Epithelial cell of proximal tubule (primary cell): ENCODE measurements at places on chromosomes 7 and 10. TPM values are rescaled to one million over a fixed set of nuclear protein-coding genes. Genes with fewer than 3 reads are reported as not detected.

CDC14C gene
- 0.06 TPM in 1 of 2 replicates, not detected in the other for total RNA-seq

FOXI2 gene
- not detected in 2 replicates for total RNA-seq

OLAH gene
- total RNA-seq = 1.5 and 4.3 TPM in 2 replicates

KCNIP2 gene
- total RNA-seq = 0.14 and 2.9 TPM in 2 replicates

- DNase-seq = no peak
Observed at GRCh38 chr10:51288511-51288910, 214.2 kb downstream of the PRKG1 start.

DNA sequence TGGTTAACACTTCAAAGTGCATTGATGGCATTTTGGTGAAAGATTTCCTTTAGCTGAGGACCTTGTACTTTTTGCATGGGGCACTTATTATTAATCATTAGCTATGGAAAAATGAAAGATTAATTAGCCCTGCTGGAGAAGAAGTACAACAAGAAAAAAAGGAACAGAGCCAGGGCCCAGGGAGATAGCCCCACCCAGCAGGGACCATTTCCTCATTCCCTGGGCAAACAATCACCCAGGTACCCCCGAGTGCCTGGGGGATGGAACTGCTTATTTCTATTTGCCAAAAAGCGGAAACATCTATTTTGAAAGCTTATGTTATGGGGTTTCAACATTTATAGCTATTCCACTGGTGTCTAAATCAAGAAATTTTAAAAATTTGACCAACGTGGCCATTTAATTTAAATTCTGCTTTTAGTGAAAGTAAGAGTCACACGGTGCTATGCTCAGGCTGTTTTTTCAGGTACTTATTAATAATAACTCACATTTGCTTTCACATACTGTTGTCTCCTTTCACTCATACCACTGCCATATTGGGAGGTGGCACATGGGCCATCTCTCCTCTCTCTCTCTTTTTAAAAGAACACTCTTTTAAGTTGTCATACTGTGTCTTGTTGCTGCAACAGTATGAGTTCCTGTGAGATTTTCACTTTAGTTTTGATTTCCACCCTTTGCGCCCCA lies 143.6 kb upstream of the KIF5B start:
- DNase-seq = no peak

- DNase-seq = no peak
Observed at GRCh38 chr7:111083413-111083812, 7.5 kb upstream of the LRRN3 start.

GRCh38 chr7:64874114-64874513 lies 29.0 kb upstream of the ZNF273 start:
- no peak for DNase-seq

DNA sequence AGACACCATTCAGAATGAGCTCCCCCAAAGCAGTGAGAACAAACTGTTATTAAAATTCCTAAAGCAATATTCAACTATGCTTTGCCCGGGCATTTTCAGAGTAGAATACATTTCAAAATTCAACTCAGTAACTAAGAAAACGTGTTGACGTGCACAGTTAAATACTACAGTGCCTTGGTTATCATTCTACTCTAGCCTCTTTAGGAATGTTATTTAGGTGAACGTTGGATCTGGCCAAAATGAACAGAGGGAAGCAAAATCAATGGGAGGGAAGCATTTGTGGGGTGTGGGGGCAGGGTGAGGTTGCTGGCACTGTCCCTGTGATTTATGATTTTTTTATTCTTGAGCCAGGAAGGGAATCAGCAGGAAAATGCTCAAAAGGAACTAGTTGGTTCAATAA lies 27.5 kb downstream of the RSU1 start:
- DNase-seq = no peak

GRCh38 chr10:86334488-86335085 lies 32.0 kb downstream of the GRID1 start:
- no peak for DNase-seq

GRCh38 chr7:8382004-8382730 lies 51.2 kb upstream of the NXPH1 start:
- no peak for DNase-seq

- DNase-seq = no peak
Observed at GRCh38 chr7:155456738-155457543, 988 bp upstream of the EN2 start.

DNA sequence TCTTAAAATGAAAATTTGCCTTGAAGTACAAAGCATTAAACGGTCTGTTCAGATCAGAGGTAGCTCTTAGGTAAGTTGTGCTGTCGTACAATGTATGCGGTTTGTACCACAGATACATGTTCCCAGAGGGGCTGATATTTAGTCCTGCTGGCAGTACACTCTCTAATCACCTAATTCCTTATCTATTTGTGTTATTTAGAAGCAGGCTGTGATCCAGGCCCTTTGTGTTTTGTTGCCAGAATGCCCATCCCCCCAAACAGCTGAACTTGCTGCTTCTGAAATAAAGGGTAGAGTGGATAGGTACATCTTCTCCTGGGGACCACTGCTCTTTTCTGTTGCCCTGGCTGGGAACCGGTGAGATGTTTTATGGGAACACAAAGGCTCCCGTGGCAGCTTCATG lies 84.5 kb downstream of the SND1 start:
- no peak for DNase-seq

DNA sequence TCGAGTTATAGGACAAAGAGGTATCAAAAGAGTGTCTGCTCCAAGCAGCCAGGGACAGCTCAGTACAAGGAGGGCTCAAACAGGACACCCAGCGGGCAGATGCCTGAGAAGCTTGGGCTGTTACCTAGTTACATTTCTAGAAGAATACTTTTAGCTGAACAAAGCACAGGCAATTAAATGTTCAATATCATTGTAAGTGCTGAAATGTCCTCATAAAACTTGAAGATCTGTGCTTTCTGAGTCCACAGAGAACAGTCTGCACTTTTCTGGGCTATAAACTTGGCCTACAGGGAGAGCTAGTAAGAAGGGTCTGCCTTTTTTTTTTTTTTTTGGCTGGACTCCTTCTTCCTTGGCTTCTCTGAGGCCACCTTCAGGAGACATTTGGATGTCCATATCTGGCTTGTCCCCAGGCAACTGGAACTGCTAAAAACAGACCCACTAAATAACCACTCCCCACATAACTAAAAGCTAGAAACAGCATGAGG lies 123.2 kb downstream of the SLC16A9 start:
- no peak for DNase-seq

- DNase-seq = no peak
Observed at GRCh38 chr10:637771-638195, 51.7 kb downstream of the DIP2C start.

DNA sequence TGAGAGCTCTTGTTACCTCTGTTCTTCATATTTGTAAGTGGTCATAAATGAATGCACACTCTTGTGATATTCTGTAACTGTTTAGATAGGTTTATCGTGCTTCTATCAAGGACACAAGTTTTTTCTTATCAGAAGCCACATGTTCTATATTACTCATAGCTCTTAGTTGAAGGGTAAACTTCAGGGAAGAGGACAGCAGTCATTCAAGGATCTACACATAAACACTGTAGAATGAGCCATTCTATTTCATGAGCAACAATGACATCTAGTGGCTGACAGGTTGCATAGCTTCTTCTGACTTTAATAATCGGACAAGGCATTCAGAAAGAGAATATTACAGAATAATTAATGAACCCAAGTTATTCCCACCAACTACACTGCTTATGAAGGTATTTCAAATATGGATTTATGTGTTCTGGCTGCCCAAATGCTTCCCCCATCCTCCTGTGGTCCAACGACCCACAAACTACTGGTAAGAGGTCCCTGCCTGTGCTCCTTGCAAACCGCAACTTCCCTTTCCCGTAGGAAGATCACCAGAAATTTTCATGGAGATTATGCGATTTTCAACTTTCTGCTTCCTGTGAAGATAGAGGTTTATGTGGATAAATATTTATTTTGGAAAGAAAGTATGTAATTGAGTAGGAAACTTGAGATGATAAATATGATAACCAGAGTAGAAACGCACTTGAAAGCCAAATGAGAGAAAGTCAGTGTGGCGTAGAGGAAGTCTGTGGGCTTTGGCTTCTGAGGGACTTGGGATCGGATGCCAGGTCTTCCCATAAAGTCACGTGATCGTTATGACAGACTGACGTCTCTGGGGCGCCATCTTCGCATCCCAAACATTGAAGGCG lies 16.8 kb upstream of the ABCB5 start:
- DNase-seq = peak; percentile 52

DNA sequence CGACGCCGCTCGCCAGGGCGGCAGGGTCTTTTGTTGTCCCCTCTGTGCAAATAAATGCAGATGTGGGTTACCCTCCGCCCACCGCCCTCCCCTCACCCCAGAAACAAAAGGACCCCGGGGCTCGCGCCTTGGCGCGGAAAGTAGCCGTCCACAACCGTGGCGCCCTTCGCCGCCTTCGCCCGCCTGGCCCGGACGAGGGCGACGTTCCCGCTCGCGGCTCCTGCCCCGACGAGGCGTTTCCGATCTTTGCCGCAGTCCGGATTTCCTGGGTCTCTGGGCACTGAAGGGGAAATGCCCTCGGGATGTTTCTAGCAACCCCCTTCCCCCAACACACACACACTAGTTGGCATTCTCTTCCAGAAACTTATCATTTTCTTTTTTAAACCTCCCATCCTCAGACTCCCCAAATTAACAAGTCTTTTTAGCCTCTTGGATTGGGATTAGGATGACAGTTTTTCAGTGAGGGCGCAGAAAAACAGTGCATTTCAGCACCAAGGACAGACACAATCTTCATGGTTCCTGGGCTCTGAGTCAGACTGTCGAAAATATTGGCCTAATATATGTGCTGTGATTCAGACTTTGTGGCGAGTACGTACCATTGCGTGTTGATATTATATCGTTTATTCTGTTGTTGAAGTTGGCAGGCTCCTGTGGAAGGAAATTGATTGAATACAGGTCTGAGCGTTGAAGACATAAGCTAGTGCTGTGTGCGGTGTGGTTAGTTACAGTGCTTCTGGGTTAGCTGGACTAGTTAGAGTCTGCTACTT lies 771 bp downstream of the PHYHIPL start:
- DNase-seq = peak; percentile 68

- no peak for DNase-seq
Observed at GRCh38 chr7:39434012-39434411, 132.2 kb upstream of the YAE1 start.

DNA sequence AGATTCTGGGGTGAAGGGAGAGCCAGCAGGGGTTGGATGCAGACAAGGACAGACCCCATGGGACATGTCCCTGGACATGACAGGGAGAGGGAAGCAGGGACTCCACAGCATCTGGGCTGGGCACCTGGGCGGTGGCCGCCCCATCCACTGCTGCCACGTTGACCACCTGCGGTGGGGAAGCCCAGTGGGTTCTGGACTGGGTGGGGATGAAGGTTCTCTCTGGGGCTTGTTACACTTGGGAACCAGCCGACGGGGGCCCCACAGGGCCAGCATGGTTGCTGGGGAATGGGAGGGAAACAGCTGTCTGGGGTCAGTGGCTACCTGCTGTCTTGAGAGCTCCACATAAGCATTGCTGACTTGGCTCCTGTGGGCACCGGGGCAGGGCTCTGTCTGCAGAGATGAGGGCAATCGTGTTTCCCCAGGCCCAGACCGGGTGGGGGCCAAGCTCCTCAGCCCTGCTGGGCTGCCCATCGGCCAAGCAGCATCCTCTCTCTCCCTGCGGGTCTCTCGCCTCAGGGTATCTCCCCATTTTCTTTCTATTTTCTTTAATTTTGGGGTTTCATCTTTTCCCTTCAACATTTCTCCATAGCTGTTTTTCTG lies 443.6 kb upstream of the PFKP start:
- no peak for DNase-seq

GRCh38 chr7:78433421-78433820 lies 634.8 kb downstream of the PHTF2 start:
- DNase-seq = no peak

GRCh38 chr7:28075674-28076358 lies 104.8 kb downstream of the JAZF1 start:
- no peak for DNase-seq

- no peak for DNase-seq
Observed at GRCh38 chr10:227014-227413, 91.8 kb downstream of the ZMYND11 start.

- DNase-seq = no peak
Observed at GRCh38 chr10:121886181-121886580, 41.6 kb downstream of the ATE1 start.

DNA sequence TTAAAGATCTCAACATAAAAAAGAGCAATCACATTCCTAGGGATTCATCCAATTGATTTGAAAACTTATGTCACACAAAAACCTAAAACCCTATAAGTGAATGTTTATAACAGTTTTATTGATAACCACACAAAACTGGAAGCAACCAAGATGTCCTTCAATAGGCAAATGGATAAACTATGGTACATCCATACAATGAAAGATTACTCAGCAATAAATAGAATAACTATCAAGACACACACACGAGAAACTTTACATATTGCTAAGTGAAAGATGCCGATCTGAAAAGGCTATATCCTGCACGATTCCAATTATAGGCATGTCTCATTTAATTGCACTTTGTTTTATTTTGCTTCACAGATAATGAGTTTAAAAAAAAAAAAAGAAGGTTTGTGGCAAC lies 83.3 kb downstream of the ATE1 start:
- no peak for DNase-seq

DNA sequence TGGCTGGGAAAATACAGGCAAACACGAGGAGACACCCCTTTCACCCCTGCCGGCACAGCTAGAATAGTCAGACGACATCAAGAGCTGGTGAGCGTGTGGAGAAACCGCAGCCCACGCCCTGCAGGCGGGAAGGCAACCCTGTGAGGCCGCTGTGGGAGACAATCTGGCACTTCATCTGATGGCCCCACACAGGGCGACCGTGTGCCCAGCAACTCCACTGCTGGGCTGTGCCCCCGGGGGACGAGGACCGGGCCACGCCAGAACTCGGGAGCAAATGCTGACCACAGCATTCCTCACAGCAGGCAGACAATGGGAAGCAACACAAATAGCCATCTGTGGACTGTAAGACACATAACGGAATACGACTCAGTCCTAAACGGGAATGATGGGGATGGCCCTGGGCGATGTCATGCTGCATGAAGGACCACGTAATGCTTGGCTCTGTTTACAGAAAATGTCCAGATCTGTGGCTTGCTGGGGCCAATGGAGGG lies 58.9 kb downstream of the CFAP46 start:
- no peak for DNase-seq

DNA sequence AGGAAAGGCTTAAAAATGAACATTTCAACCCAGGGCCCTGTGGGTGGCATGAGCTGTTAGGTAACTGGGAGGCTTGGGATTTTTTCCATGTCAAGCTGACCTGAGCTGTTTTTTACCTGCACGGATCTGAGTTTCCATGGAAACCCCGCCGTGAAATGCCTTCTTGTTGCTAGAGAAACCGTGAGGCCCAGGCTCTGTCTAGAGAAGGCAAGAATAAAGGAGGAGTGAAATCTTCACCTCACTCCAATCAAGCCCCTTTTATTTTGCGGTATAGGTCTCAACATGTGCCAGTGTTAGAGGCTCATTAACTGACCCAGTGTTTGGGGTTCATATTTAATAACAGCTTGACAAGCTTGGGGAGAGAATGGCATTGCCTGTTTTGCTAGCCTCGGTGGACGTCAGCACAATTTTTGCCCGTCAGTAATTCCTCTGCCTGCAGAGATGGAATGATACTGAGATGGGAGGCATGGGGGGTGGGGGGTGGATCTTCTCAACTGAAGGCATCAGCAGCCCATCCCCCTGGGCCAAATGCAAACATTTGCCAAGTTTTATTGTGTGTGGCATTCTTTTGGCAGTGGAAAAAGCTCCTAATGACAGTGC lies 48.9 kb upstream of the PDCD4 start:
- DNase-seq = no peak

GRCh38 chr7:27302590-27302989 lies 60.0 kb downstream of the EVX1 start:
- DNase-seq = no peak
